ENCODE measurements at places on chromosomes 2 and 18. TPM values are rescaled to one million over a fixed set of nuclear protein-coding genes. Genes with fewer than 3 reads are reported as not detected.

The TDRD15 gene
- total RNA-seq, result not detected

The RNF103 gene
- 11.6 TPM for total RNA-seq

The GPC1 gene
- 1.7 TPM for total RNA-seq

The REG1B gene
- not detected for total RNA-seq

The CPS1 gene
- total RNA-seq, result 2.4 TPM

The CTAGE1 gene
- total RNA-seq, result not detected

The CNGA3 gene
- not detected for total RNA-seq

The LTBP1 gene
- 0.11 TPM for total RNA-seq

The ANKRD39 gene
- total RNA-seq, result 31.3 TPM

The EVX2 gene
- total RNA-seq, result not detected

The RAD51AP2 gene
- total RNA-seq, result not detected

The RUFY4 gene
- not detected for total RNA-seq

The ITGB6 gene
- total RNA-seq, result not detected

The UGT1A5 gene
- total RNA-seq, result not detected

The SP9 gene
- total RNA-seq, result not detected

The POTEI gene
- total RNA-seq, result not detected

The NYAP2 gene
- not detected for total RNA-seq

The MYO5B gene
- not detected for total RNA-seq

The CXCR2 gene
- total RNA-seq, result not detected

The C2orf72 gene
- 0.34 TPM for total RNA-seq

The RESP18 gene
- not detected for total RNA-seq

The HOXD13 gene
- not detected for total RNA-seq

The KCNJ13 gene
- total RNA-seq, result not detected

Data from activated CD8-positive, alpha-beta memory T cell treated with anti-CD3 and anti-CD28 coated beads for 36 hours (primary cell).